ENCODE measurements at places on chromosomes 4 and X.

DNA sequence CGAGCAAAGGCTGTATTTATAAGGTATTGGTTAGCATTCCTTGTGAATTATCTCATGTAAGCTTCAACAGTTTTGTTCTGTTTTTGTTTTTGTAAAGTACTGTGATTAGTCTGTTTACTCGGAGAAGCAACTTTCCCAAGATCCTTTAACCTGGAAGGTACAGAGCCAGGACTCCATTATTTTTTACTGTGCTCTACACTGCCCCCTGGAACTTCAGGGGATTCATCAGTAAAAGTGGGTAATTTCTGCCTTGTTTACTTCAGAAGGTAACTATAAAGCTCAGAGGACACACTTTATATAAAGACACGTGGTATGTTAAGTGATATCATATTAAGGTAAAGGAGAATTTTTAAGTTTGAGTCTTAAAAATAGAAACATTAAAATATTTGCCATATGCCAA, 124.9 kb downstream of the IQCM start:
- no peak for DNase-seq

DNA sequence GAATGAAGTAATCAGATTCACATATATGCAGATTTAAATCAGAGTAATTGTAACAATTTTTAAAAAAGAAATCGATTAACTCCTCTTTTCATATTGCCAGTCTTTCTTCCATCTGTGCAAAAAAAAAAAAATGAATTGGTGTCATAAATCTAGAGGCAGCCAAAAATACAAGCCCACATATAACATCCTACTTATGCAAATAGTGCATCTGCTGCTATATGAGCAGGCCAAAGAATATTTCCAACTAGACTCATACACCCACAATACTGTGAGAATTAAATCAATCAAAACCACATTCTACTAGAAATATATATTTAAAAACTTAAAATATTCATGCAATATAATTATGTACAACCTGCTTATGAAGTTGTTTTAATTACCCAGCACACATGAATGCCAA, 298.1 kb upstream of the TRAM1L1 start:
- DNase-seq: no peak

GRCh38 chr4:2649604-2650114, 106.5 kb downstream of the TNIP2 start:
- no peak for DNase-seq

DNA sequence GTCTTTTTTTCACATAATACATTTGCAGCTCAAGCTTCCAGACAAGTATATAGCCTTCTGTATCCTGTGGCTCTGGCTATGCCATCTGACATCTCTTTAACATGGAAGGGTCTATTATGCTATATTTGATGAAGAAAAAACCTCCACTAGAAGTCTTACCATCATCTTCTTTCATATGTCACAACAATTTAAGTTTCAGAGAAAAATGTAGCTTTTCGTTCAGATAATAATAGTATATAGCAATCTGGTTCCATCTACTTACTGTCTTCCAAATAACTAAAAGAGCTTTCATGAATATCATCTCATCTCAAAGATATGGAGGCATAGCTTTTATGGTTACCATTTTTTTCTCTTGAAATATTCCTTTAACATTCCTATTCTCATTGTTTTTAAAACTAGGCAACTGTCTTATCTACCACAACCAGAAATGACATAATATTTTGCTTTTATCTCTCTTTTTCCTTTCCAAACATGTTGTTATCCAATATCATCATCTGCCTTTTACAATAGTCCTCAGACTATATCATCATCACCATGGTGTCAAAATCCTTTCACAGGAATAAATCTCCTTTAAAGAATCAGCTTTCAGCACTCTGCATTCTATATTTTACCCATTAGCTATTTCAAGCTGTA, 1005.1 kb downstream of the PDHA2 start:
- no peak for DNase-seq

DNA sequence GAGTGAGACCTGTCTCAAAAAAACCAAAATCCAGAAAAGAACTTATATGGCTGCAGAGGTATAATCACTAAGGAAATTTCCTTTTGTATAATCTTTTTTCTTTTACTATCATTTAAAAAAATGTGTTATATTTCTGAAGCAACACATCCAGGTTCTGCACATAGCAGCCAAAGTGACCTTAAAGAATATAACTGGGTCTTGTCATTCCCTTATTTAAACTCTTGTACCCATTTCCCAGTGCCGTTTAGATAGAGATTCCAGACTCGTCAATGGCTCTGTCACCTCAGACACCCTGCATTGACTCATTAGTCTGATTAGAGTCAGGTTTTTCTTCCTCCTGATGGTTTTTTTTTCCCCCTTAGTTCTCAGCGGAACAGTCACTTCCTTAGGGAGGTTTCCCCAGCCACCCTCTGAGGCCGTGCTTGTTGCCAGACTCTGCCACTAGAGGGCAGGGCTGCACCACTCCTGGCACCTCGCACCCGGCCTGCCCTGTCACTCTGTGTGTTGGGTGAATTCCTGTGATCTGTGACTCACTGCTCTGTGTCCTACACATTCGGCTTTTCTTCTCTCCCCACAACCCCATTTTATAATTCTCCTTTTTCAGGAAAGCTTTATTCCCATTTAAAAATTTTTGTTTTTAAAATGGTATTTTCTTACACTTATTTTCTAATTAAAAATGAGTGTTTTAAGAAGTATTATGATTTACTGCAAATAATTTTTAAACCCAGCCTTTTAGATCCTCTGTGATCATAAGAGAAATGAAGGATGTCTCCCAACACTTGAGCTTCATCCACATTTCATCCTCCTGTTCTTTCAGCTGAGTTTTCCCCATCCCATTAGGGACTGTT, 32.1 kb downstream of the HTT start:
- DNase-seq: peak; percentile 82

DNA sequence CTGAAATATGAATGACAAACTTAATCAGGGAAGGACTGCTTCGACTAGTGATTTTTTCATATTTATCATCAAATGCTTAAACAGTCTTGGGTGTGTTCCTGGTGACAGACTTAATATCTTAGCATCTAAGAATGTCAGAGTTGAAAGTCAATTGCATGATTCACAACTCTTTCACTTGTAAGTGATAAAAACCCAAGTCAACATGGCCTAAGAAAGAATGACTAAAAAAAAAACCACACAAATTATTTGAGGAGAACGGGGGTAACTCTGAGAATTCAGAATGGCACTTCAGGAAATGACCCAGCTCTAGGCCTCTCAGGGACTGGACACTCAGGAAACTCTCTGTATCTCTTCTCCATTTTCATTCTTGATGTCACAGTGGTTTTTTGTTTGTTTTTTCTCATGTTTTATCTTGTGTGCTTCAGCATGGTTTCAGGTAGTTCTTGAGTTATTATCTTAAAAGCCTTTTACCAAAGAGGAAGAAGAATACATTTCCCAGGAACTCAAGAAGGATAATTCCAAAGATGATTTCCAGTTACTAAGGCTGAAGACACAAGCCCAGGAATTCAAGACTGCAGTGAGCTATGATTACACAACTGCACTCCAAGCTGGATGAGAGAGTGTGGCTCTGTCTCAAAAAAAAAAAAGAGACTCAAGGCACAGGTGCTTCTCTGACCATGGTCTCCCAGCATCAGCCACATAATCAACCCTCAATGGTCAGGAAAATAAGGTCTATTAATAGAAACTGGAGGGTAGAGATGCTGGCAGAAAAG, 1697.8 kb upstream of the IGFBP7 start:
- DNase-seq: no peak
